NB4 (cell line): ENCODE measurements at places on chromosomes 1 and 21.
A peak's percentile ranks its signal among the peaks of the same experiment; 100 is the strongest.

- DNase-seq = peak; percentile 63
Measured at GRCh38 chr1:226424221-226425003, 16.5 kb upstream of the PARP1 start.

- DNase-seq = no peak
Measured at GRCh38 chr1:20442920-20443625, 42.9 kb downstream of the CAMK2N1 start.

DNA sequence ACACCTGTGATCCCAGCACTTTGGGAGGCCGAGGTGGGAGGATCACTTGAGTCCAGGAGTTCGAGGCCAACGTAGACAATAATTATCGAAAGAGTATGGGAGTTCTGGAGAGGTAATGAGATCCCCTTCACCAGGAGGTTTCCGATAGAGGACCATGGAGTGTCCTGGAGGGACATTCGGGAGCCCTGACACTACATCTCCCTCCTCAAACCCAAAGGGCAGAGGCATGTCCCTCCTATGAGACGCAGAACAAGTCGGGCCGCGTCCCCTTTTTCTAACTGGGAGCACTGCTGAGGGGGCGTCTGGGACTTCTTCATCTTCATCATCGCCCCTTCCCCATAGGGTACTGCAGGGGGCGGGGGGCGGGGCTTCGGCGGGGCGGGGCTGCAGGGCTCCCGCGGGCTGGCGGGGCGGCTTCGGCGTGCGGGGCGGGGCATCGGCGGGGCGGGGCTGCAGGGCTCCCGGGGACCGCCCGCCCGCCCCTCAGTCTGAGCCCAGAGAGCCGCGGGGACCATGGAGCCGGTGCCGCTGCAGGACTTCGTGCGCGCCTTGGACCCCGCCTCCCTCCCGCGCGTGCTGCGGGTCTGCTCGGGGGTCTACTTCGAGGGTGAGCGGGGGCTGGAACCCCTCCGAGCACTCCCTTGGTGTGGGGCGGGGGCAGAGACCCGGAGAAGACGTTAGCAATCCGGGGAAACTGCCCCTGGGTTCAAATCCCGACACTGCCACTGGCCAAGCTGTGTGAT lies at the start of gene THEMIS2:
Gene THEMIS2 (plus strand): TSS at position 486 of the 743 bp plus-strand sequence. CDS start 28 bp downstream, at position 514.
- peak; percentile 68 for DNase-seq

DNA sequence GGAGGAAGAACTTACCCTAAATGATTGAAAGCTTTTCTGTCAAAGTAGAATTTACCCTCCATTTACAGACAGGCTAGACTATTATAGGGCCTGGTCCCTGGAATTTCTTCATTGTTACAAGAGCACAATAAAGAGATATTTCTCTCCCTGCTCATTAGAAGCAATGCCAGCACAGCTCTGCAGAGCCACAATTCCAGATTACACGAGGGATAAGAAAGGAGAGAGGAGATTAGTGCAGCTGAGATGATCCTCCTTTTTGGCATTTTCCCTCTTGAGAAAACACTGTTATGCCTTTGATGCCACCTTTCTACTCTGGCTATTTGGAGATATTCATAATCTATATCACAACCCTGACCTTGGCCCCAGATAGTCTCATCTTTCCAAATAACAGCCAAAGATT lies 1119.5 kb upstream of the TMPRSS15 start:
- DNase-seq = no peak

DNA sequence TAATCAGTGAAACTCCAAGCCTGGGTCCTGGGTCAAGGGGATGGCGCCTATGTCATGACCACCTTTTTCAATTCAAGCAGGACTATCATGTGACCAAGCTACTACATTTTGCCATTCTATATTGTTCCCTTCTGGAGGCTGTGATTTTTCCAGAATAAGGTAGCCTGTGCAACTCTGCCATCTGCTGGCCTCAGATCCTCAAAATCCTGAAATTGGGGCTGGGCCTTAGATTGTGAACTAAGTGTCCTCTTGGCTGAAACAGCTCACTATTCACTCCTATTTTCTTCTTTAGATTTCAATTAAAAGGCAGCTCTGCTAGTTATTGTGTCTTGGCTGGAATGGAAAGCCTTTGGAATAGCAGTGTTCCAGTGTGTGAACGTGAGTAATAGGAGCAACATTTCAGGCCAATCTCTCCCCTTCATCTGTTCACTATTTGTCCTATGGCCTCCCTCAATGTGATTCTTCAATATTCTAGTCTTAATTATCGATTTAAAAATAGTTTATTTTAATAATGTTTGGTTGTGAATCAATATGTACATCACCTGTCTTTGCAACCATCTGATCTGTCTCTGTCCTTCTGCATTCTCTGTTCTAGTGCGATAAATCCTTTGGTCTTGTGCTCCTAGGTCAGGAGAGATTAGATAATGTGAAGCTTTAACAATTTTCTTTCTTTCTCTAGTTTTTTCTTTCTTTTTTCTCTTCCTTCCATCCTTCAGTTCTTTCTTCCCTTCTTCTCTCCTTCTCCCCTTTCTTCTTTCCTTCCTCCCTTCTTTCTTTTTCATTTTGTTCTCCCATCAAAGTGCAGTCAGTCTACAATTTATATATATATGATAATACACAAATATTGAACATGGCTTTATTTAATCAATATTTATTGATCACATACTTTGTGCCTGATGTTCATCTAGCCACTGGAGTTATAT lies 69.8 kb downstream of the CR1 start:
- peak; percentile 58 for DNase-seq

GRCh38 chr1:230869500-230869899 lies 1.2 kb upstream of the C1orf198 start:
- DNase-seq = no peak

GRCh38 chr1:27357281-27358037 lies 9.3 kb downstream of the MAP3K6 start:
- peak; percentile 77 for DNase-seq

DNA sequence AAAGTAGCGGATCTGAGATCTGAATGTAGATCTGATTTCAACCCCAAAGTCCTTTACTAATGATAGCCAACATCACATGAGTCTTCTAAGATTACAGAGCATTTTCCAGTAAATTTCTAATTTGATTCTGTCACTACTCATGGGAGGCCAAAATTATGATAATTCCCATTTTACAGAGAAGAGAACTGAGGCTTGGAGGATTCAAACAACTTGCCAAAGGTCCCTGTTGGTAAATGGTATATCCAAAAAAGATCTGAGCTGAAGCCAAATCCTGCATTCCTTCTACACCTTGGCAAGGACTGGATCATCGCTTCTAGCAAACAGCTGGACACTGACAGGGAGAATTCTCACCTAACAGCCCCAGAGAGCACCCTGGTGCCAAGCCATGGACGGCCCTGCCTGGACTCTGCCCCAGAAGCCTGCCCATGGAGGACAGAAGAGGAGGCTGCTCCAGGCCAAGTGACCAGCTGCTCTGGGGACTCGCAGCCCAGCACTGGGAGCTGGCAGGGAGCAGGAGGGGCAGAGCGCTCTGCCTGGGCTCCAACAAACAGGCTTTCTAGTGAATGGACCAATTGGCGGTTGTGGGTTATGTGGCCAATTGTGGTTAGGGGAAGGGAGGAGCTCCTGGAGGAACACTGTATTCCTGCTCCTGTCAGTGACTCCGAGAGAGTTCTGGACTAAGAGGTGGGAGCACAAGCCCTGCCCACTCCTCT lies 6.4 kb upstream of the CSF1 start:
- no peak for DNase-seq

DNA sequence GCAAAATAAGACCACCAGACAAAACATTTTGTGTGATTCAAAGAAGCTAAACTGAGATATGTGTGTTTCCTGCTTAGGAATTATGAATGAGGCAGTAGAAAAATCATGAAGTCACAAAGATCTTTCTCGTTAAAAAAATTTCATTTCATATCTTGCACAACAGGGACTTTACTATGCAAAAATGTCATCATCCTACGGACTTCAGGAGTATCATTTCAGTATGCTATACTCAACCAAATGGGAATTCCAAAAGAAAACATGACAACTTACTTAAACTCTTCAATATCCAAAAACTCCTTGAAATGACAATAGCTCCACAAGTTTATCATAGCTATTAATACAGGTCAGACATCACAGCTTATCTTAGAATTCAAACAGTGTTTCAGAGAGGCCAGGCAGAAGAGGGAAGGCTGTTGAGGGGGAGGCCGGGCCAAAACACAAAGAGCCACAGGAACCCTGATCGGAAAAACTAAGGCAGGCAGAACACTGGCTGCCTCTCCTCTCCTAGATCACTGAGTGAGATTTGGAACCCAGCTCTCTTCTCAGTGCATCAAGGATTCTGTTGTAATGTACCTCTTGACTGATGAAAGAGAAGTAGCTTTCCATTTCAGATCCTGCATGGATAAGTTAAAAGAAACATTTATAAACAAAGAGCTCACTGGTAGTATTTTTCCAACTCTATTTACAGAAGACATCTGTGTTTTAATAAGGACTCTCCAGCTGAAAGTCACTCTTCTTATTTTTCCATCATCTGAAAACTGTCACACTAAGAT lies 66.9 kb downstream of the TESK2 start:
- no peak for DNase-seq

- DNase-seq = no peak
Measured at GRCh38 chr21:43278359-43278758, 109.6 kb downstream of the CRYAA start.

DNA sequence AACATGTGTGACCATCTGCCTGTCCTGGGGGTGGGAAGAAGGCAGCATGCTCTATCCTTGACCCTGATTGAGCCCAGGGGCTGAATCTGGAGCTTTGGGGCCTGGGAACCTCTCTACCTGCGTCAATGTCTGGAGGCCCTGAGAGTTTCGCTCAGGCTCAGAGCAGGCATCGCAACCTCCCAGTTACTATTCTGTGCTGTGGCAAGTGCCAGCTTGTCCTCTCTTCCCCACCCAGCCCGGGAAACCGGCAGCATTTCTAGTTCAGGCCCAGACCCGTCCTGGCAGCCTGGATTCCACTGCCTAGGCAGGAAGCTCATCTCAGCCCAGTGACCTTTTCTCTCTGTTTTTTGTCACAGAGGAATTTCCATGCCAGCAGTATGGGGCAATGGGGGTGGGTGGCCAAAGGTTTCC lies 10.0 kb upstream of the IRF6 start:
- DNase-seq = no peak

DNA sequence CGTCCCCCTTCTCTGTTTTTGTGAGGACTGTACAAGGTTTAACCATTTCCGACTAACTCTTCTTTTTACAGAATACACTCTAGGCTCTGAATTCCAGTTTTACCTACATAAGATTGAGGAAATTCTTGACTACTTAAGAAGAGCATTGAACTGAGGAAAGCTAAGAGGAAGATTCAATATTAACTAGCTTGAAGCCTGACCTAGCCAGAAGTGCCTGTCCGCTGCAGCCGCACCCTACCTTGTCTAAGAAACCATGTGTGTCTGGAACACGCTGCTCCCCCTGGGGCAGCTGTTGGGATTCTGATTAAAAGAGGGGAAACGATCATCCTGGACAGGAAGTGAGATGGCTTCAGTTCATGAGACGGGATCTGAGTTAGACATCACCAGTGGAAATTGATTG lies 28.9 kb downstream of the CA6 start:
- DNase-seq = no peak

DNA sequence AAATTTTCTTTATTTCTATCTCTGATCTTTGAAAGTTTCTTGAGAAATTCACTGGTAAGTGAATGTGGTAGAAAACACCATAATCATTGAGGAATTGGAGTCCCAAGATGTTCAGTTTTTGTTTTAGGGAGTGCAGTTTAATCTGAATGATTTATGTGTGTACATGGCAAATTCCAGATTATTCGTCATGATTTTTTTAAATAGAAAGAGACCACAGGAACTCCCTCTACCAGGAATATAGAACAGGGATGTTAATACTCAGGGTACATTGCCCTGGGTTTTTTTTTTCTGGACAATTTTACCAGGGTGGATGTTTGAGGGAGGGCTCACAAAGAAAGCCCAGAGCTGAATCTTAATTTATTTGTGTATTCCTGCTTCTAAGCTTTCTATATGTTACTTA lies 109.0 kb downstream of the VPS13D start:
- DNase-seq = no peak

GRCh38 chr1:209854196-209854595 lies 26.4 kb downstream of the UTP25 start:
- no peak for DNase-seq

GRCh38 chr1:161082996-161083747 lies 6.2 kb downstream of the NECTIN4 start:
- DNase-seq = peak; percentile 97

GRCh38 chr1:240582953-240583352 lies 29.0 kb downstream of the GREM2 start:
- no peak for DNase-seq

GRCh38 chr21:15772654-15773053 lies 42.9 kb downstream of the USP25 start:
- DNase-seq = no peak

- DNase-seq = no peak
Measured at GRCh38 chr1:46026531-46026930, 105.9 kb downstream of the PIK3R3 start.

DNA sequence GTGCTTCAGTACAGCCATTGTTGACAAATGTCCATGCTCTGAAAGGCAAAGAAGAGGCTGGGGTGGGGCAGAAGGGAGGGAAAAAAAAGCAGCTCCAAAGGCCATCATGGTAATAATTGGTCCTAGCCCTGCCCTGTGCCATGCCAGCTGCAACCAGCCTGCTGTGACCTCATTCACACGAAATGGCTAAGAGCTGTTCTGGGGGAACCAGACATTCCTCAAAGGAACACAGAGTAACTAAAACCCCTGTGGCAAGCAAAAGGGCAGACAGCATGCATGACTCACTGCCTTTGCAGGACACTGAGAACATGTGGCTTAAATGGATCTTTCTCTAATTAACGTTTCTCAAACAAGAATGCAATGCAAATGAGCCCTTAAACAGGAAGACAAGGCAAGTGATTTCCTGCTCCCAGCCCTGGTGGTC lies 42.3 kb downstream of the STYXL2 start:
- DNase-seq = peak; percentile 9

DNA sequence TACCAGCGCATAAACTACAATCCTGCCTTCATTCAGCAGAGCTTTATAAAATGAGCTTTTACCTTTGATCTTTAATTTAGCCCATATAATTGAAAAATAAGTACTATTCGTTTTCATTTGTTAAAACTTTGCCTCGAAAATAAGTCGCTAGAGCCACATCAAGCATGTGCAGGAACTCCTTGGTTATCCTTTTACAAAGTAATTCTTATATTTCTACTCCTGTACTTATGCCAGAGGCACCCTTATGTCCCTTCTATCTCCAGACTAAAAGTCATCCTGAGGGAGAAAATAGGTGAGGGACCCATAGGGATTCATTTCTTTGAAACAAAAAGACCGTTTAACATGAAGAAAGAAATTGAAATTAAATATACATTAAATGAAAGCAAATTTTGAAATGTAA lies 278.2 kb upstream of the C1orf105 start:
- no peak for DNase-seq

GRCh38 chr1:39761016-39761415 lies 10.1 kb downstream of the OXCT2 start:
- no peak for DNase-seq
